ENCODE measurements at places on chromosomes 1 and 21. TPM values are rescaled to one million over a fixed set of nuclear protein-coding genes. Genes with fewer than 3 reads are reported as not detected.

Gene PRAMEF1
- not detected for total RNA-seq

DNA sequence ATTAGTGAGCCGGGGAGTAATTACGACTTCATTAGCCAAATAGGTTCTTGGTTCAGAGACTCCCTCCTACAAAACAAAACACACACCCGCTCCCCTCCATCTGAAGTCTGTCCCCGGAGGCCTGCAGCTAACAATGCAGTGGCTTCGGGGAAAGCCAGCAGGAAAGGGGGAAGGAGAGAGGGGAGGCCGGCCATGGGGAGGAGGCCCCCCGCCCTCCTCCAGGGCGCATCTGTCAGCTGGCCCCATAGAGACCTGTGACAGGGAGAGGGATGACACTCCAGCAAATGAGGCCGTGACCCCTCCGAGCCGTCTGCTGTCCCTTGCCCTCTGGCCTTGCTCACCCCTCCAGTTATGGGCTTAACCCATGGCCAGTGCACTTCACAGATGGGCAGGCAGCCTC lies 12.1 kb upstream of the CNTN2 start:
- no peak for DNase-seq

DNA sequence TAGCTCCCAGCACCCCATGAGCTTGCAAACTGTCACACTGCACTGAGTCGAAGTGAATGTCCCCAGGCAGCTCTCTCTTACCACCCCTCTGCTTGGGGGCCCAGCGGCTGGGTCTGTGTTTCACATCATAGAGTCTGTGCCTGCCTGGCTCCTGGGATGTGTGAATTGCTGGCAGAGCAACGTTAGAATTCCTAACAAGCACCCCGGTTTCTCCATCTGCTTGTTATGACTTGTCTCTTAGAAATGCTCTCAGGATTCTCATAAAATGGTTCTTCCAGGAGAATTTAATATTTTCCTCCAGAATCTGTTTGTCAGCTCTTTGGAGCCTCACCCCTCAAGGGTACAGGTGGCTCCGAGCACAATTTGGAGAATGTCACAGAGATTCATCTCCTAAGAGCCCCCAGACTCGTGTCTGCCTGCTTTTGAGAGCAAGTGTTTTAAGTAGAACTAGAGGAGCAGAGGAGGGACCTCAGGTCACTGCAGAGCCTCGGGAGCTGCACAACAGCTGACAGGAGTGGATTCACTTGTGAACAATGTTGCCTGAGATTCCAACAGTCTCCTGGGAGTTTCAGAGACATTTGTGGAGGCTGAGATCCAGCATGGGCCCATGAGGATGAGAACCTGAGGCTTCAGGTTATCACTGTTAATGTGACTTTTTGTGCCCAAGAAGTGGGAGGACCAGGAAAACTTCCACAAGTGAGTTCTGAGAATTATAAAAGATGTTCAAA lies 131.5 kb downstream of the KCNJ6 start:
- no peak for DNase-seq

- no peak for DNase-seq
Measured at GRCh38 chr1:42822800-42823392, 5.7 kb upstream of the SVBP start.

Measured in activated T-cell treated with anti-CD3 and anti-CD28 coated beads, Interleukin-2, amount 50 U/mL, for 4 hours (primary cell).